ENCODE measurements at places on chromosomes 7 and 10.

DNA sequence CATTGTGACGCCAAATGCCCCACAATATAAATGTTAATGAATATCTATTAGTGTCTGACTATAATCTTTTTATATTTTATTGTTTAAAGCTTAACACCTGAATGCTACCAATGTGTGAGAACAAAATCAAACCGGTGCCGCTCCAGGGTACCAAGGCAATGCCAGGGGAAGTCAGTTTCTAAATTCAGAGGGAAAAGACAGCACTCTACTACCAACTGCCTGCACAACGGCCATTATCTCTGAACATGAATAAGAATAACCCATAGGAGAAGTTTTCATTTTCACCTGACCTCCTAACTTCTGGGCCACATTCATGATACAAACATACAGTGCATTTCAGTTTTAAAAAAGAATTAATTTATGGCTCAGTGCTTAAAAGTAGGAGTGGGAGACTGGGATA is 21.7 kb downstream of the USP6NL start:
- DNase-seq = no peak

DNA sequence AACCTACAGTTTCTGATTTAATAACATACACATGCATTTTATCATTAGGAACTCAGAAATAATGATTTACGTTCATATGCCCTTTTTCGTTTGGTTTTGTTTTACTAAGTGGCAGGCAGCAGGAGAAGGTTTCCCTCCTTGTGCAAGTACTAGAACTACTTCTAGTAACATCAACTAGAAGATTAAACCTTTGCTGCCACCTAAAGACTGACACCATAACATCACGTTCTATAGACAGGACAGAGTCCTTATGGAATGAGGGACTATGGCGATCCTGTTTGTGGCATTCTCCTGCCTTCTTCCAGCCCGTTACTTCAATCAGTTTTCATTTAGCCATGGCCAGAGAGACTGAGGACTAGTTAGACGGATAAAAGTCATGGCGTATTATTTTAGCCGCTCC is 53.2 kb downstream of the GAD2 start:
- peak; percentile 22 for DNase-seq

DNA sequence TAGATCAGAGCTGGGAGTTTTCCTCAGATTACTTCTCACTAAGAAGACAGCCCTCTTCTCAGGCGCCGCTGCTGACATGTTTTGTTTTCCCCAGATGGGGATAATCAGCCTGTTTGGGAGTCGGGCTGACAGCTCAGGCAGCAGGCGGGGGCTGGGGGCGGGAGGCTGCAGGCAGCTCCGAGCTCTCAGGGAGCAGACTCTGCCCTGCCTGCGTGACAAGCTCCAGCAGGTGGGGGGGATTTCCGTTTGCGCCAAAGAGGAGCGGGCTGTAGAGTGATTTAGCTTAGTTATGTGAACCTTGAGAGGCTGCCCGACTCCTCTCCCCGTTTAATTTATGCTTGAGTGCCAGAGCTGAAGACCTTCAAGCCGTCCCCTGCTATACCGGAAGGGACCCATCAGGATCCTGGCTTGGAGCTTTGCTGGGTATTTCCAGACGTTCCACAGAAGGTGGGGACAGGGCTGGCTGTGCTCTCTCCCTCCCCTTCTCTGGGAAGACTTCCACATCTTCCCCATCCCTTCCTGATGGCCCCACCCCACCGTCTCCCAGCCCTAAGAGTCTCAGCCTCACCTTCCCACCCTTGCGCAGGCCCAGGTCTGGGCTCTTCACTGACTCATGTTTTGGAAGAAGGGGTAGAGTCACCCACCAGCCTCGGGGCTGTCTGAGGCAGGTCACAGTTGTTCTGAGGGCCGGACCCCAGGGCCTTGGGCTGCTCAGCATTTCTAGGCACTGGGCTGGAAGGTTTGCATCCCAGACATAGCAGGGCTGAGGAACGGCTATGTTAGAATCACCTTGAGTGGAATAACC is 24.7 kb upstream of the ADCYAP1R1 start:
- DNase-seq = peak; percentile 41

DNA sequence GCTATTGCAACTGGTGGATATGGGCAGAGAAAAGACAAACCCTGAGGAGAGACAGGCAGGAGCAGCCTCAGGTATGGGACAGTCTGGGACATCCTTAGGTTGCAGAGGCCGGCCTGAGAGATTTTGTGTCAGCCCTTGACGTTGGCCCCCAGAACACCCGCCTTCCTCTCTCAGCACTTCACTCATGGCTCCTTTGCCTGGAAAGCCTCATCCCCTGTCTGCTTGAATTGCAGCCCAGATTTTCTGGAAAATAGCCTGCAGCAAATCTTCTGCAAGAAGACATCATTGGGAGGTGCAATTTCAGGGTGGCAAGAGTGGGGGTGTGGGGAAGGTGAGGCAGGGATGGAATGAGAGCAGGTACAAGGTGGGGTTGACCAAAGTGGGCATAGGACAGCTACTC is 2.2 kb upstream of the FRMD4A start:
- DNase-seq = no peak

- DNase-seq = no peak
Measured at GRCh38 chr7:69257592-69257991, 340.7 kb upstream of the AUTS2 start.

DNA sequence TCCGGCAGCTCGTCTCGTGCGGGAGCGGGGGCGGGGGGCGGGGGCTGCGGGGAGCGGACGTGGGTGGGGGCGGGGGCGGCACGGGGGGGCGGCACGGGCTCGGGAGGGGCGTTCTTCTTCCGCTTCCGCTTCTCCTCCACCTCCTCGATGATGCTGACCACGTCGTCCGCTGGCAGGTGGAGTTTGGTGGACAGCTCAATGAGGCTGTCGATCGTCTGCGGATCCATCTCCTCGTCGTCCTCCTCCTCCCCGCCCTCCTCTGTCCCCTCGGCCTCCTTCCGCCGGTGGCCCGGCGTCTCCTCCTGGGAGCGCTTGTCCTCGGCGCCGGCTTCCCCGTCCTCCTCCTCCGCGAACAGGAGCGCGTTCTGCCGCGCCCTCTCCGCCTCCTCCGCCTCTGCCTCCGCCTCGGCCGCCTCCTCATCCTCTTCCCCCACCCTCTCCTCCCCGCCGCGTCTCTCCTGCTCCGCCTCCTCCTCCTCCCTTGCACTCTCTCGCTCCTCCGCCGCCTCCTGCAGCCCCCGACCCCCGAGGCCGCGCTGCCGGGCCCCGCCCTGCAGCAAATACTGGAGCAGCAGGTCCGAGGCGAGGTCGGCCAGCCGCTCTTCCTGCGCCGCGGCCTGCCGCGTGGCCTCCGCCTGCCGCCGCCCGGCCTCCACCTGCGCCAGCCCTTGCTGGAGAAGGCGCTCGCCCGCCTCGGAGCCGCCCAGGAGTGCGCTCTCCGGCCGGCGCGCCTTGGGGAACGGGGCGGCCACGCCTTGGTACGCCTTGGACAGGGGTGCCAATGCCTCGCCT is 1.9 kb downstream of the VGF start:
- DNase-seq = no peak

Data from AG20443 (cell line).